BE2C (cell line): ENCODE measurements at places on chromosomes 12 and 14.

DNA sequence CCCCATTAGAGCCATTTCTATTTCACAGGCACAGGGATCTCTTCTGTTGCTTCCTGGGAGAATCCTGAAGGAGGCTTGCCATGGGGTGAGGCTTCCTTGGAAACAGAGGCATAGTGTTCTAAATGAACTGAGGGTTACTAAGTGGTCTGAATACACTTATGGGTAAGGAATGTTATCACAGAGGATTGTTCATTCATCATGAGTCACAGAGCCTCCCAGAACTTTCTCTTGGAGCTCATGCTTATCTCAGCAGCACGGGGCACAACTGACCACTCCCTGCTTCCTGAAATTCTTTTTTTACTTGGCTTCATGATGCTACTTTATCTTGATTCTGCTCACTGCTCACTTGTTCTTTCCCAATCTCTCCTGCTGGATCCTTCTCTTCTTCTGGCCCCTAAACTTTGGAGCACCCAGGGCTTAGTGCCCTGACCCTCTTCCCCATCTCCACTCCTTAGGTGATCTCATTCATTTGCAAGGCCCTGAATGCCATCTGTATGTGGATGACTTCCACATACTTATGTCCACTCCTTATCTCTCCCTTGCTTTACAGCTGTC lies 57.9 kb downstream of the ANO6 start:
- DNase-seq, result no peak

DNA sequence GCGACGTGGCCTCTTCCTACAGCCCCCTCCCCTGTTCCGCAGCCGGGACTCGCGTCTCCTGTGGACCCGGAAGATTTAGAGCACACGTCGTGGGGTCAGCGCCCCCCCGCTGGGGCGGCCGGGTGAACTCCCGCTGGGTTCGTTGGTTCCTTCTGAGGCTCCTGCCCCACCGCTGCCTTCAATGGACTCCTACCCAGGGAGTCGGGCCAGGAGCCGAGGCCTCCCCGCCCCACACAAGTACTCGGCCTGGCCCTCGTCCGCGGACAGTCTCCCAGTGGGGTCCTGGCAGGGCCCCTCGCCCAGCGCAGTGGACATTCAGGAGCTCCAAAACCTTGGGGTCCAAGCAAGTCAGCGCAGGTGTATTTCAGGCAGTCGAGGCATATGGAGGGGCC lies 1.2 kb downstream of the MMP17 start:
- DNase-seq, result peak; percentile 30

DNA sequence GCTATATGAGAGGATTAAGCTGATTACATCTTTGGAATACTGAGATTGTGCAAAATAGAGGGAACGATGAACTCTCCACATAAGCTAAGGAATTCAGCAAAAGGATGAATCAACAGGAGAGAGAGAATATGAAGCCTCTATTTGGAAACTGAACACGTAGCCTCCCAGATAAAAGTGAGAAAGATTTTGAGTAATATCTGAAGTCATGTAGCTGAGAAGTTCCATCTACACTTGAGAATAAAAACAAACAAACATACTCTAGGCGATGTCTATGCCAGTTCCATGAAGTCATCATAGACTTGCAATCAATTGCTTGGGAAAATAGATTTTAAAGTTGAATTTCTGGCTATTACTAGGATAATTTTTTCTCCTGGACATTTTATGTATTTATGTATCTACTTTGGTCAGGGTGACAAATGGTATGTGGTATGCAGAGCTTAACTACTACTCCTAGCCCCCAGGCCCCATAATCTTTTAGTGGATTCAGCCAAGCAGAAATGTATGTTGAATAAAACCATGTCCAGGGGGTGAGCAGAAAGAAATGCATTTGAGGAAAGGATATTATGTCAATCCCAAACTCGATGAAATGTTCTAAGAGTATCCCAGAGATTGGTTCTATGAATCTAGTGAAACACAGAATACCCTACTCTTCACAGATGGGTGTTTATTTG lies 627.4 kb downstream of the DIO2 start:
- DNase-seq, result no peak

- no peak for DNase-seq
Measured at GRCh38 chr14:23181946-23182345, 1.5 kb downstream of the SLC7A8 start.

GRCh38 chr14:50821510-50822464 lies 9.2 kb downstream of the NIN start:
- DNase-seq, result no peak

DNA sequence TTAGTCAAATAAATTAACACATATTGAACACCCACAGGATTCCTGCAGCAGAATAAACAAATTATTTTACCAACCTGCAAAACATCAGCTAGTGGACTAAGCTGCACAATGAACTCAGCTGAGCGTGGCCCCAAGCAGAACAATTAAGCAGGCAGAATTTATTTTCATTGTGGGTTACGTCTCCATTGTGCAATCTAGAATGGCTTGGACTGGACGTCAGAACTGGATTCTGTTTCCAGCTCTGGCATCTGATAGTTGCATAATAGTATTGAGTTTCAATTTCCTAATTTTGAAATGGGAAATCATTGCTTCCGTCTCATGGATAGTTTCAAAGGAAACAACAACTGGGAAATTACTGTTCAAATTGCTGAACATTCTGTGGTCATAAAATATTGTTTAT lies 35.5 kb upstream of the RERG start:
- DNase-seq, result no peak

- DNase-seq, result no peak
Measured at GRCh38 chr14:89317051-89317691, 99.9 kb downstream of the FOXN3 start.

- DNase-seq, result peak; percentile 88
Measured at GRCh38 chr14:23056956-23057756, at the start of gene CDH24. Gene CDH24 (minus strand): TSS chr14:23057520. CDS start chr14:23055733, 1,787 bp downstream.

- DNase-seq, result no peak
Measured at GRCh38 chr14:75493592-75494087, 28.6 kb upstream of the BATF start.

DNA sequence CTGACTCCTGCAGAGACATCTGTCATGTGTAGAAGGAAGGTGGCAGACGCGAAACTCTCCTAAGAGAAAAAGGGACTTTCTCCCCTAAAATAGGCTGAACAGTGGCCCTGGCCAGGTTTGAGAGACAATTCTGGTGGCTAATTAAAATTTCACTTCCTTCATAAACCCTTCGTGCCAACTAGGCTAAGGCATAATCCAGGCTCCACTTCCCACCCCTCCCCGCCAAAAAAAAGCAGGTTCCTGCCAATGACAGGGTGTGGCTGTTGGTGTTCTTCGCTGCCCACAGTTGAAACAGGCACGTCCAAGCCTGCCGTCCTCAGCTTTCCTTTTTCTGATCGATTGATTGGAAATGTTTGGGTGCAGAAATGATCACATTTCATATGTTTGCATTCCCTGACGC lies 144.6 kb downstream of the GCH1 start:
- DNase-seq, result no peak

- DNase-seq, result no peak
Measured at GRCh38 chr12:40382217-40382616, 157.4 kb downstream of the LRRK2 start.

DNA sequence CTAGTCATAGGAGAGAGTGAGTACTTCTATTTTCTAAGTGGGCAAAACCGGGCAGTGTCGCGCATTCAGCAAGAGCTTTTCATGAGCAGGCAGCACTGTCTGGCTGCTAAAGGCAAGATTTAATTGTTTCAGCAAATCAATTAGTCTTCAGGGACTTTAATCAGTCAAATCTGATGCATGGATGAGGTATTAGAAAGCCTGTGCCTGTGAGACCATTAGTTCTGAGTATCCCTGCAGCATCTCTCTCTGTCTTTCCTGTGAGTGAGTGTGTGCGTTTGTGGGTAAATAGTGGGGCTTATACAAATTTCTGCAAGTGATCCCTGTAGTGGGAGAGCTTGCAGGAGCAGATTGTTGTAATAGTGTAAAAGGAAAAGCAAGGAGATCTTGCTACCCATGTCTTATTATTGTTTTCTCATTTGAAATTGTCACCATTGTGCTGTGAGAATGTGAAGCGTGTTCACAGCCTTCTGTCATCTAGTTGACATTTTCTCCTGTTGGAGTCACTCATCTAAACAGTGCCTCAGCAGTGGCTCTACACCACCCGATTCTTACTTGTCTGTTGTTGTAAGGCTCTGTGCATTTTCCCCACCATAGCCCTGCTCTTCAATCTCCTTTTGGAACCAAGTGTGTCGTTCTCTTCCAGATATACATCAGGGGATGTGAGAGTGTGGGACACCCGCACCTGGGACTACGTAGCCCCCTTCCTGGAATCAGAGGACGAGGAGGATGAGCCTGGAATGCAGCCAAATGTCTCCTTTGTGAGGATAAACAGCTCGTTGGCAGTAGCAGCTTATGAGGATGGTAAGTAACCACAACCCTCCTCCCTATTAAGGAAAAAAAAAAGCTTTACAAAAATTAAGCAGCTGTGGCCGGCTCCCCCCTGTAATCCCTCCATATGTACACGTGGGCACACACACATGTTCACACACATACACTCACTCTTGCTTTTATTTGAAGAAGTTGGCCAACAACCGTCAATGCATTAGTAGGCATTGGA lies 53.6 kb downstream of the FBXW8 start:
- DNase-seq, result peak; percentile 66

- no peak for DNase-seq
Measured at GRCh38 chr12:91332302-91332701, 149.7 kb upstream of the DCN start.
